ENCODE measurements at places on chromosomes 6 and 20.
A peak's percentile ranks its signal among the peaks of the same experiment; 100 is the strongest.

DNA sequence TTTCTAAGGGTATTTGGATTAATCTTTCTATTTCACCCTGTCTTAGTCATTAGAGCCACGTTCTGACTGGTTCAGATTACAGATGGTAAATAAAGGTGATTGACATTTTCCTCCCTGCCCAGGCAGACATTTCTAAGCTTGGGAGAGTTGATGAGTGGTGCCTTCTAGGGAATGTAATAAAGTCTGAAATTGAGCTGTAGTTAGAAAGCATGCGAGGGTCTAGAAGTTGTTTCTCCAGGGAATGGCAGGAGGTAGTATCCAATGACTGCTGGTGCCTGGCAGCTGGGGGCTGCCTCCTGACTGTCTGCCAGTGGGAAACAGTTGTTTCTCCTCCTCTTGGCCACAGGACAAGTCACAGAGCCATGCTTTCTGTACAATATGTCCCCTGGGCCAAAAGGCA lies 14.6 kb downstream of the EDN3 start:
- DNase-seq: no peak

- no peak for DNase-seq
Measured at GRCh38 chr20:57587278-57587988, 26.5 kb downstream of the PCK1 start.

DNA sequence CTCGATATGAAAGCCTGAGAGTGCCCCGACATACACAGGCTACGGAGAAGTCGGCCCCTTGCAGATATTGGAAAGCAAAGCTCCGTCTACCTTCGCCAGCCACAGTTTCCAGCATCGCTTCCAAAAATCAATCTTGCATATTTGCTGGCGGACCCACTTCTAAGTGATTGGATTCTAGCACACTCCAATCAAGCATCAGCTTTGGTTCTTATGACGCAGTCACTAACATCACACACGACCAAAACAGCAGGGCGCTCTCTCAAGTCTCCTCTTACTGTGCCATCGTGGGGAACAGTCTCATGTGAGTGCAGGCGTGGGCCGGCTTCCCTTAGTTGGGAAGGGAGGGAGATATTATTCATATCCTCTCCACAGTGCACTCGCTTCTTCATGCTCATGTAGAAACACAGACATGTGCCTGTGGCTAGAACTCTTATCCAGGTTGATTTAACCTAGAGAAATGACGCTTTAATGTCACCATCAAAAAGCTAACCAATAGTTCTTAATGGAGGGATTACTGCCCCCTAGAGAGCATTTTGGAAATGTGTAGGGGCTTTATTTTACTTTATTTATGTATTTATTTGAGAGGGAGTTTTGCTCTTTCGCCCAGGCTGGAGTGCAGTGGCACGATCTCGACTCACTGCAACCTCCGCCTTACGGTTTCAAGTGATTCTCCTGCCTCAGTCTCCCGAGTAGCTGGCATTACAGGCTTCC lies 229.8 kb downstream of the SOD2 start:
- DNase-seq: no peak

- no peak for DNase-seq
Measured at GRCh38 chr6:127300411-127300810, 33.7 kb downstream of the RNF146 start.

DNA sequence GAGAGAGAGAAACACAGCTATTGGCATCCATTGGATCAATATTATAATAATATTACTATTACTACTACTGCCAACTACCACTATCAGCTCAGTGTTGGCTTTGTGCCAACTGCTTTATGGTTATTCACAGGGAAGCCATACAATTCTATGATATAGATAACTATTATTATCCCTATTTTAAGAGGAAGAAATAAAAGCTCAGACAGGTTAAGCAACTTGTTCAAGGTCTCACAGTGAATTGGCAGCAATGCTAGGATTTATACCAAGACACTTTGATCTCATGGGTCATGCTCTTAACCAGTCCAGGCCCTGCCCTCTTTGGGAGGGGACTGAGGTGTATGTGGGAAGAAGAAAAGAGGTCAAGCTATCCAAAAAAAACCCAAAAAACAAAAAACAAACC lies 82.0 kb upstream of the TRAF3IP2 start:
- DNase-seq: no peak

DNA sequence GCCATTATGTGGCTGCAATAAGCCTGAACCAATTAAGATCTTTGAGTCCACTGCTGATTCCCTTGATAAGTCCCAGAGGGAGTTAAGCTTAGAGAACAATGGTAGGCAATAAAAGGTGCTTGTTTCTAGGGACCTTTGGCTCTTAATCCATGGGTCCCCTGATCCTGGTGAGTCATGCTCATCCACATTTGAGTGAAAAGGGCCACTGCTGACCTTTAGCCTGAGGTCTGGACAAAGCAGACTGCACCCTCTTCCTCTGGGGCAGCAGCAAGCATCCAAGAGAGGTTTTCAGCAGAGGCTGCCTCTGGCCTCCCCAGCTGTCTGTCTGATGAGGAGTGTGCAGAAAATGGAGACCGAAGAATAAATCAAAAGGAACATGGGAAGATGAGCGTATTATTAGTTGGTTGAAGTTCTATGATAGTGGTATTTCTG lies 16.1 kb upstream of the SCGN start:
- no peak for DNase-seq

GRCh38 chr6:52640916-52641315 lies 30.0 kb upstream of the TMEM14A start:
- DNase-seq: no peak

GRCh38 chr20:31682352-31682751 lies 40.3 kb downstream of the BCL2L1 start:
- no peak for DNase-seq

DNA sequence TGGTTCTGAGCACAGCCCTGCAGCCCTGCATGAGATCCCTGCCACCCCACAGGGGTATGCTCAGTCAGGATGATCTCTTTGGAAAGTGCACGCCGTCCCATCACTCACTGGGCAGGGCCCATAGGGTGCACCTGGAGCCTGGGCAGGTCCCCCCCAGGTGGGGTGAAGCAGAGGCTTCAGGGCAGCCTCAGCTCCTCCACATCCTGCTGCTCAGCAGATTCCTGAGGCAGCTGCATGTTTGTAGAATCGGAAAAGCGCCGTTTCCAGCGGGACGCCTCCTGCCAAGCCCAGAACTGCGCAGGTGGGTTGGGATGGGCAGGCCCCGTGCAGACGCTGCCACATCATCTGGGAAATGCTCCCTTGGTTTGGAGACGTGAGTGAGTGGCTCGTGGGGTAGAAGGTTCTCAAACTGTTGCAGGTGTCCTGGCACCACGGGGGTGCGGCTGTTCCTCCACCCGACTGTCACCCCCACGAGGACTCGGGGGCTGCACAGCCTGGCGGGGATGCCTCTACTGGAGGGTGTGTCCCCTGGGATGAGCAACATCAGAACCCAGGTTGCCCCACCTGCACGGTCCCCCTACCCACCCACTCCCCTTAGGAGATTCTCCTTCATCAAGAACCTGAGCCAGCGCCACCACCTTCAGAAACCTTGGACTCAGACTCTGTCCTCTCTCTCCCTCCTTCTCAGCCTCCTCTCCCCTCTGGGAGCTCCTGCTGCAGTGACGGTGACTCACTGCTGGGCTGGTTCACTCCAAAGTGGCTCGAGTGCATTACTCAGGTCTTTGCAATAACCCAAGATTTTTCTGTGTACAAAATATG lies 334.1 kb downstream of the TAF4 start:
- DNase-seq: no peak

DNA sequence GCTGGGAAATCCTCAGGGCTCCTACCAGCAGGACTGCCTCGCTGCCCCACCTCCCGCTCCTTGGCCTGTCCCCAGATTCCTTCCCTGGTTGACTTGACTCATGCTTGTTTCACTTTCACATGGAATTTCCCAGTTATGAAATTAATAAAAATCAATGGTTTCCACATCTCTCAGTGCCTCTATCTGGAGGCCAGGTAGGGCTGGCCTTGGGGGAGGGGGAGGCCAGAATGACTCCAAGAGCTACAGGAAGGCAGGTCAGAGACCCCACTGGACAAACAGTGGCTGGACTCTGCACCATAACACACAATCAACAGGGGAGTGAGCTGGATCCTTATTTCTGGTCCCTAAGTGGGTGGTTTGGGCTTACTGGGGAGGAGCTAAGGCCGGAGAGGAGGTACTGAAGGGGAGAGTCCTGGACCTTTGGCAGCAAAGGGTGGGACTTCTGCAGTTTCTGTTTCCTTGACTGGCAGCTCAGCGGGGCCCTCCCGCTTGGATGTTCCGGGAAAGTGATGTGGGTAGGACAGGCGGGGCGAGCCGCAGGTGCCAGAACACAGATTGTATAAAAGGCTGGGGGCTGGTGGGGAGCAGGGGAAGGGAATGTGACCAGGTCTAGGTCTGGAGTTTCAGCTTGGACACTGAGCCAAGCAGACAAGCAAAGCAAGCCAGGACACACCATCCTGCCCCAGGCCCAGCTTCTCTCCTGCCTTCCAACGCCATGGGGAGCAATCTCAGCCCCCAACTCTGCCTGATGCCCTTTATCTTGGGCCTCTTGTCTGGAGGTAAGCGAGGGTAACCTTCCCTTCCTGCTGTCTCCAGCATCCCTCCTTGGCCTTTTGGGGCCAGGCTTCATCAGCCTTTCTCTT lies at the start of gene CFB:
CFB (plus strand) TSS at position 589 of the 863 bp plus-strand sequence; CDS start at position 716, 127 bp downstream.
- no peak for DNase-seq

DNA sequence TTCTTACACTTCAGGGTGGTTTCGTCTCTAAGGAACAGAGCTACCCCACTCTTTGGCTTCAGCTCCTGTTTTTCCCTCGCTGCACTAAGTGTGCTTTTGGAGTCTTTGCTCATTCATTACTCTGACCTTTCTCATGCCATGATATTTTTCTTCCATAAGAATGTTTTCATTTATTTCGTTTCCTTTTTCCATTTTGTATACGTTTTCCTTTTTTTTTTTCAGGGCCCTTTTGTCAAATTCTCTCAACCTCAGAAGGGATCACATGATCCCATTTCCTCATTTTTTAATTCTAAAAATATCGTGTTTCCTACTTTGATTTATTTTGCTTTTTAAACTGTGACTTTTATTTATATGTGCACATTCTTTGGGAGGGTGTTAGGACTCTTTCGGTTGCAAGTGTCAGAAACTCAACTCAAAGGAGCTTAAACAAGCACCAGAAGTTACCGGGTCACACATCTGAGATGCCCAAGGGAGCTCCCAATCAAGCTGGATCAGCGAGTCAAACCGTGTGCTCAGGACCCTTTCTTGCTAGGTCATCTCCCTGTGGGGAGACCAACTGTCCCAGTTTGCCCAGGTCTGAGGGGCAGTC lies 40.6 kb downstream of the GCNT2 start:
- no peak for DNase-seq

- no peak for DNase-seq
Measured at GRCh38 chr6:29557320-29557719, 2.2 kb downstream of the UBD start.

GRCh38 chr6:165661664-165662025 lies 1.4 kb downstream of the PDE10A start:
- DNase-seq: no peak

GRCh38 chr20:1766731-1767130 lies 109.2 kb upstream of the SIRPG start:
- DNase-seq: no peak

DNA sequence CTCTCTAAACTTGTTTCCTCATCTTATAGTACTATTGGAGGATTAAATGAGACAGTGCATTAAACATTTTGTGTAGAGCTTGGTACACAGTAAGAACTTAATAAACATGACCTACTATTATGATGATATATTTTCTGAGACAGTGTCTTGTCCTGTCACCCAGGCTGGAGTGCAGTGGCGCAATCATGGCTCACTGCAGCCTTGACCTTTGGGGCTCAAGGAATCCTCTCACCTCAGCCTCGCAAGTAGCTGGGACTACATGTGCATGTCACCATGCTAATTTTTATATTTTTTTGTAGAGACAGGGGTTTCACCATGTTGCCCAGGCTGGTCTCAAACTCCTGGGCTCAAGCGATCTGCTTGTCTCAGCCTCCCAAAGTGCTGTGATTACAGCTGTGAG lies 72.1 kb downstream of the LYRM4 start:
- DNase-seq: no peak

GRCh38 chr20:63033794-63034709 lies 27.3 kb upstream of the BHLHE23 start:
- DNase-seq: no peak

DNA sequence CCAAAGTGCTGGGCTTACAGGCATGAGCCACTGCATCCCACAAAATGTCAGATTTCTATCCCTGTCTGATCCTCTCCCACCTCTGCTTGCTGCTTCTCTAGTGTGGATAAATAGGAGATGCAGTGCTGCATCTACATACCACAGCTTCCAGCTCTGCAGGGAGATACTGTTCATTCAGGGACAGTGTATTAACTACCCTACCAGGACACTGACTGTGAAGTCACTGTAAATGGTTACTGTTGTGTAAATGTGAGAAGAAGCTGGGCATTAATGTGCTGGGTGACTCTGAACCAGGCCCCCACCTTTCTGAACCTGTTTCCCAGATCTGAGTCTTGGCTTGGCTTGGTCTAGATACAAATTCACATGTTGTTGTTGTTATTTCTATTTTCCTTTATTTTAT lies 488.6 kb upstream of the SULF2 start:
- DNase-seq: no peak

DNA sequence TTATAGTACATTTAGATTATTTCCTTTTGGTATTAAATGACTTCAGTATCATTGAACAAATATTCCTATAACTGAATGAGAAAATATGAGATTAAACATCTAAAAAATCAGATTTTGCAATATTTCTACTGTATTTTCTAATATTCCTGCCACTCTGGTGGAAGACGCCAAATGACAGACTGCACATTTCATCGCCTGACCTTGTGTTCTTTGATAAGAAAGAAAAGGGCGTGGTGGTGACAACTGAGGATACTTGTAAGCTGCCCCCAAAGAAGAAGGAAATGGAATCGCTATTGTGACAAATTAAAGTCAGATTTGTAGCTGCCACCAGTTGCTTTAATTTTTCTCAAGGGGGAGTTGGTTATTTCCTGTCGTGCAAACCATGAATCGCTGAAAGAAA lies 131.3 kb downstream of the MTFR2 start:
- no peak for DNase-seq

- peak; percentile 8 for DNase-seq
Measured at GRCh38 chr20:53707371-53708055, 113.9 kb upstream of the ZNF217 start.

DNA sequence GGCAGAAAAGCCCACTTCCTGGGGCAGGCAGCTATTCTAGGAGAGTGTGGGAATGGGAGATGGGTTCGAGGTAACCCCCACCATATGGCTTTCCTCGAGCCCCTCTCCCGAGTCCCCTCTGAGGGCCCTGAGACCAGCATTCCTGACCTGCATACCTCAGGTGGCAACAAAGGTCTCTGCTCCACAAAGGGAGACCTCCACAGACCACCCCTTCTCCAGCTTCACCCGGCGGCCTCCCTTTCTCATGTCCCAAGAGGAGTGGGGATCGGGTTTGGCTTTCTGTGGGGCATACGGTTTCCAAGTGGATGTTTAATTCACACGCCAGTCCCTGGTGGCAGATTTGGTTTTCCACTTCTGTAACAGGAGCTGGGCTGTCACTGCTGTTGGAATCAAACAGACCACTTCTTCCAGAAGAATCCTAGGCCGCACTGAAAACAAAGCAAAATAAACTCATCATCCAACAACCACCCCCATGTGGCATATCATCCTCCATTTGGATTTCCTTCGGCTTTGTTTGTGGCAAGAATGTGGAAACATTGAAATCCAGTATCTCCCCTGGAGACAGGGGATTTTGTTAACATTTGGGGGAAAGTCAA lies 83.2 kb downstream of the DLL1 start:
- no peak for DNase-seq

Data from CD4-positive, alpha-beta T cell treated with Interleukin-6 at 100 ng/mL for 8 hours (primary cell).